ENCODE measurements at places on chromosomes 5 and 9. TPM values are rescaled to one million over a fixed set of nuclear protein-coding genes. Genes with fewer than 3 reads are reported as not detected.

The WDR36 gene
- total RNA-seq, result 92.1 TPM

The ZDHHC11B gene
- 0.30 TPM for total RNA-seq

The CARD9 gene
- total RNA-seq, result 2.4 TPM

The ZNF608 gene
- total RNA-seq, result 0.29 TPM

The PCDHB1 gene
- not detected for total RNA-seq

The AJM1 gene
- 2.2 TPM for total RNA-seq

The SHLD3 gene
- total RNA-seq, result 7.6 TPM

The LCN1 gene
- total RNA-seq, result not detected

The SLC6A19 gene
- not detected for total RNA-seq

The PCDHGC5 gene
- not detected for total RNA-seq

The GZMA gene
- total RNA-seq, result 5.6 TPM

The PRRT1B gene
- not detected for total RNA-seq

The ZCCHC7 gene
- total RNA-seq, result 25.6 TPM

Data from activated T-cell treated with anti-CD3 and anti-CD28 coated beads, Interleukin-2, amount 50 U/mL, for 4 hours (primary cell).